MM.1S (cell line): ENCODE measurements at places on chromosomes 11 and 22.
A peak's percentile ranks its signal among the peaks of the same experiment; 100 is the strongest.

DNA sequence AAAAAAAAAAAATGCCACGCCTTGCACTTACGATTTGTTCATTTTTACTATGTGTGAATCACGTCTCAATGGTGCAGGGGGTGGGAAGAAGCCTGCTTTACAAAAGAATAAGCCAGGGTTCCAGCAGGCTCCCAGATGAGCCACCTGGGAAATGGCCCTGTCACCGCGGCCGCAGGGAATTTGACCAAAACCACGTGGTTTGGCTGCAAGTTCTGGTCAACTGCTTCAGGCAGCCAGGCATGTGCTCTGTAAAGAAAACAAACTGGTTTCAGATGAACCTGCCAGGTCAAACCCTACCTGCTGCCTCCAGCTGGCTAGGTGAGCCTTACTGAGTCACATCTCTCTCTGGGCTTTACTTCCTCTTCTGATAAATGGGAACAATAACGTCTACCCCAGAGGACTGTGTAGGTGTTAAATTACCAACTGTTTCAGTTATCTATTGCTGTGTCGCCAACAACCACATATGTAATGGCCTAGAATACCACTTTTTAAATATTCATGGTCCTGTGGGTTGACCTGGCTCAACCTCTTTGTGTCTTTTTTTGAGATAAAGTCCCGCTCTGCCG lies 30.5 kb upstream of the GCAT start:
- peak; percentile 66 for DNase-seq
- H3K27me3 ChIP-seq, result no peaks in the 10 kb centered on the region
- H3K36me3 ChIP-seq, result no peaks in the 10 kb centered on the region
- H3K4me1 ChIP-seq, result peaks cover 4% of the 10 kb centered on the region

GRCh38 chr11:109302591-109303334 lies 119.2 kb upstream of the C11orf87 start:
- no peak overlapping the region for H3K27ac ChIP-seq
- no peaks in the 10 kb centered on the region for H3K27me3 ChIP-seq
- no peaks in the 10 kb centered on the region for H3K4me1 ChIP-seq
- DNase-seq, result no peak
- H3K4me3 ChIP-seq, result no peak overlapping the region
- H3K36me3 ChIP-seq, result no peaks in the 10 kb centered on the region

- no peak overlapping the region for H3K4me3 ChIP-seq
- H3K27me3 ChIP-seq, result no peaks in the 10 kb centered on the region
- no peaks in the 10 kb centered on the region for H3K4me1 ChIP-seq
- DNase-seq, result peak; percentile 30
- H3K36me3 ChIP-seq, result no peaks in the 10 kb centered on the region
These were observed 123.8 kb downstream of the DDX10 start for GRCh38 chr11:108788565-108789199.

DNA sequence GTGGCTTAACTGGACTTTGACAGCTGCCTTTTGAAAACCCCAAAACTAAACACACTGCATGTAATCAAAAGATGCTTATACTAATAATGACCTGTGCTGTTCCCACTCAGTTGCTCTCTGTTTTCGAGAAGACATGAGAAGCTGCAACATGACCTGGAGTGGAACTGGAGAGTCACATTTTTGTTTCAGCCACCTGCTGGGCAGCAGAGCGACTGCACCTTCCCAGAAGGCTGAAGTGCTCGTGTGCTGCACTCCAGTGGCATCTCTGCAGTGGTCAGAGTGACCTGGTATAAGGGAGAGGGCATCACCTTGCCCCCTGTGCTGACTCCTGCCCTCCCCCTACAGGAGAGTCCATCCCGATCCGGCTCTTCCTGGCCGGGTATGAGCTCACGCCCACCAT lies 8.6 kb downstream of the THYN1 start:
- DNase-seq, result peak; percentile 49
- no peak overlapping the region for H3K27ac ChIP-seq
- H3K4me1 ChIP-seq, result peaks cover 17% of the 10 kb centered on the region
- H3K27me3 ChIP-seq, result no peaks in the 10 kb centered on the region
- H3K4me3 ChIP-seq, result no peak overlapping the region
- H3K36me3 ChIP-seq, result no peaks in the 10 kb centered on the region; the same call in 1 of the 2 replicates

DNA sequence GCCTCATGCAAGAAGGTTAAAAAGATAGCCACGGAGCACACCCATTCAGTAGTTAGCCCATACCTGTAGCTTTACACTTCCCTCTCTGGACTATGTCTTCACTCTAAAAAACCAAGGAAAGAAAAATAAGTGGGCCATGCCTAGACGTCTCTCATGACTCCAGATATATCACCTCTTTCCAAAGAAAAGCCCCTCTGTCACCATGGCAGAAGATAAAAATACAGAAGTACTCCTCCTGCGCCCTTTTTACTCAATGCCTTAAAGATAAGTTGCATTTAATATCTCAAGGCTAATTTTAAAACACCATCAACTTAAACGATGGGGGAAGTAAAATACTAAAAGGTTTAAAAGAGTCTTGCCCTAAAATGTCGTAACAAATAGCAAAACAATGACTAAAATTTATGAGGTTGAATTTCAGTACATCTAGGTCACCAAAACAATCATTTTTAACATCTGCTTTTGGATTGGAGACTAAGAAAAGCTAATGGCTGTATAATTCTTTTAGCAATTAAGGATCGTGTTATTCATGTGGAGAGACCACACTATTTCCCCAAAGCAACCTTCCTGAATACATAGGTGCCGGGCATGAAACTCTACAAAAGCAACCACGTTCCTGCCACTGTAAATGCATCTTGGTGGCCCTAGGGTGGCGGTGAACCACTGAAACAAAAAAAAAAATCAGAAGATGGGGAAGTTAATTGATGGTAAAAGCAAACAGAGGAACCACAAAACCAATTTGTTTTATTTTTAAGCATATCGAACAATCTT lies 46.0 kb downstream of the CELF1 start:
- H3K4me3 ChIP-seq, result no peak overlapping the region
- H3K4me1 ChIP-seq, result peaks cover 6% of the 10 kb centered on the region; the same call in 1 of the 2 replicates
- no peaks in the 10 kb centered on the region for H3K27me3 ChIP-seq
- no peak overlapping the region for H3K27ac ChIP-seq

DNA sequence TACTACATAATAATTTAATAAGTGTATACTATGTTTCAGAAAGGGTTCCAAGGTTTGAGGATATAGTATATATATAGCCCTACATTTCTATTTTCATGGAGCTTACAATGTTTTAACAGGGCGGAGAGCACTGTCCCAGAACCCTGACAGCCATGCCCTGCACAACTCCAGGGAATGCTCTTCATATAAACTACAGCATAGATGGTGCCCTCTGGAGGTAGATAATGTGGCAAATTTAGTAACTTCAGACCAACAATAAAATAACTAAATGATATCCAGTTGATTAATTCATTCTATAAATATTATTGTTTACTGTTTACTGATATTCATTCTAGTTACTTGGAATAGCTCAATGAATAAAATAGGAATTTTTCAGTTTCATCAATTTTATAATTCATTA lies 693.7 kb upstream of the CCDC179 start:
- no peaks in the 10 kb centered on the region for H3K36me3 ChIP-seq
- no peak overlapping the region for H3K27ac ChIP-seq
- H3K27me3 ChIP-seq, result no peaks in the 10 kb centered on the region
- H3K4me1 ChIP-seq, result no peaks in the 10 kb centered on the region
- DNase-seq, result no peak

DNA sequence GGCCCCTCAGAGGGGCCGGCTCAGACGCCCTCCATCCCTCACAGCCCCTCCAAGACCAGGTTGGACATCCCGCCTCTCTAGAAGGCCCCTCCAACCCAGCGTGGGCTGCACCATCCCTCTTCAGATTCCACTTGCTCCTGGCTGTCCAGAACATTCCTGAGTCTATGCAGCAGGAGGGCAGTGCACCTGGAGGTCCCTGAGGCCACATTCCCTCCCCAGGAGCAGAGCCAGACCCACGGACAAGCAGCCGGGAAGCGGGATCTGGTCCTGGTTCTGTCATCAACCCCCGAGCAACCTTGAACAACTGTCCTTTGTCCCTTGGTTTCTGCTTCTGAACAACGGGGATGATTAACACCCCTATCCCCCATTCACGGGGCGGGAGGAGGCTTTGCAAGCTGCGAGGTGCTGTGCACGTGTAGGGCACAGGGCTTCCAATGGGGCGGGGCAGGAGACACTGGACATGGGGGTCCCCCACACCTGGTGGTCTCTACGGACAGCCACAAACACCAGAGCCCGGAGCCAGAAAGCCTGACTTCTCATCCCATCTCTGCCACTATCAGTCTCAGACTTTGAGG lies 13.2 kb upstream of the PDGFB start:
- peaks cover 39% of the 10 kb centered on the region for H3K4me1 ChIP-seq
- H3K36me3 ChIP-seq, result no peaks in the 10 kb centered on the region
- no peak overlapping the region for H3K4me3 ChIP-seq
- H3K27me3 ChIP-seq, result no peaks in the 10 kb centered on the region

- H3K27ac ChIP-seq, result no peak overlapping the region
- H3K4me3 ChIP-seq, result no peak overlapping the region
- no peaks in the 10 kb centered on the region for H3K27me3 ChIP-seq
- H3K4me1 ChIP-seq, result no peaks in the 10 kb centered on the region
- DNase-seq, result no peak
These were observed 100.6 kb upstream of the TENM4 start for GRCh38 chr11:79541466-79541865.

DNA sequence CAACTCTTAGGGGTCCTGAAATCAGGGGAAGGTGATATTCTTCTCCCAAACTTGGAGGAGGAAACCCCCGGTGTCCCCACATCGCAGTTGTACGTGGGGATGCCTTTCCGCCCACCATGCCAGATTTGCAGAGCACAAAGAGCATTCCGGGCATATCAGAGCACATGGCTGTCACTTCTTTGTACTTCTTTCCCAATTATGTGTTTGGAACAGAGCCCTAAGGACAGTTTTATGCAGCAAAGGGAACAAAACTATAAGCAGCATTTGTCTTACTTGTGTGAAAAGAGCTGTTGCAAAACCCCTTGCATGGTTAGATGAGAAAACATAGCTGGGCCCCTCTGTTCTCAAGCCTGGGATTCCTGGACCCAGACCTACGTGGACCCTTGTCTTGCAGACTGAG lies 41.2 kb downstream of the NTM start:
- H3K27ac ChIP-seq, result no peak overlapping the region
- no peaks in the 10 kb centered on the region for H3K36me3 ChIP-seq
- H3K4me1 ChIP-seq, result peaks cover 10% of the 10 kb centered on the region
- H3K4me3 ChIP-seq, result no peak overlapping the region
- H3K27me3 ChIP-seq, result no peaks in the 10 kb centered on the region
- no peak for DNase-seq

- no peaks in the 10 kb centered on the region for H3K27me3 ChIP-seq
- H3K4me3 ChIP-seq, result peak overlapping the region; percentile 91
- no peak for DNase-seq
- peak overlapping the region; percentile 48; the same call in 1 of the 2 replicates for H3K27ac ChIP-seq
- H3K4me1 ChIP-seq, result peaks cover 7% of the 10 kb centered on the region
These were observed 9.5 kb downstream of the SDF2L1 start for GRCh38 chr22:21651521-21652009.

GRCh38 chr11:102831489-102832440 lies 11.6 kb downstream of the MMP3 start:
- no peaks in the 10 kb centered on the region for H3K27me3 ChIP-seq
- no peaks in the 10 kb centered on the region for H3K4me1 ChIP-seq
- DNase-seq, result peak; percentile 66
- peak overlapping the region; percentile 45 for H3K4me3 ChIP-seq
- H3K27ac ChIP-seq, result no peak overlapping the region

DNA sequence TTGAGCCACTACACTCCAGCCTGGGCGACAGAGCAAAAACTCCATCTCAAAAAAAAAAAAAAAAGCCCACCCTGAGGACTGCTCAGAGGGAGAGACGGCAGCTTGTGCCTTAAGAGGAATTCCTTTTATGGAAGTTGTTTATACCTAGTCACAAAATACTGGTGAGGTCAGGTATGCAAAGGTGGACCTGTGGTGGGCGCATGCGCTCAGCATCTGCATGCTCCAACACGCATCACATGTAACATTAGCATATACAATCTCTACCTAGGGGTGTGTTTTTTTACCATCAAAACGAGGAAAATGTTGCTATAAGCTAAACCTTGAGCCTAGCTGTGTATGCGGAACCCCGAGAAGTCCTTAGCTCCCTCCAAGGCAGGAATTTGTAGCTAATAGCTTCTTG lies 6.8 kb upstream of the SART1 start:
- H3K27ac ChIP-seq, result no peak overlapping the region
- H3K4me1 ChIP-seq, result peaks cover 12% of the 10 kb centered on the region; the same call in 1 of the 2 replicates
- DNase-seq, result no peak
- no peak overlapping the region for H3K4me3 ChIP-seq
- H3K27me3 ChIP-seq, result no peaks in the 10 kb centered on the region

- no peaks in the 10 kb centered on the region for H3K27me3 ChIP-seq
- no peak for DNase-seq
- no peak overlapping the region for H3K27ac ChIP-seq
- no peak overlapping the region for H3K4me3 ChIP-seq
- no peaks in the 10 kb centered on the region for H3K36me3 ChIP-seq
These were observed 97.1 kb upstream of the CARD18 start for GRCh38 chr11:105236664-105237063.

DNA sequence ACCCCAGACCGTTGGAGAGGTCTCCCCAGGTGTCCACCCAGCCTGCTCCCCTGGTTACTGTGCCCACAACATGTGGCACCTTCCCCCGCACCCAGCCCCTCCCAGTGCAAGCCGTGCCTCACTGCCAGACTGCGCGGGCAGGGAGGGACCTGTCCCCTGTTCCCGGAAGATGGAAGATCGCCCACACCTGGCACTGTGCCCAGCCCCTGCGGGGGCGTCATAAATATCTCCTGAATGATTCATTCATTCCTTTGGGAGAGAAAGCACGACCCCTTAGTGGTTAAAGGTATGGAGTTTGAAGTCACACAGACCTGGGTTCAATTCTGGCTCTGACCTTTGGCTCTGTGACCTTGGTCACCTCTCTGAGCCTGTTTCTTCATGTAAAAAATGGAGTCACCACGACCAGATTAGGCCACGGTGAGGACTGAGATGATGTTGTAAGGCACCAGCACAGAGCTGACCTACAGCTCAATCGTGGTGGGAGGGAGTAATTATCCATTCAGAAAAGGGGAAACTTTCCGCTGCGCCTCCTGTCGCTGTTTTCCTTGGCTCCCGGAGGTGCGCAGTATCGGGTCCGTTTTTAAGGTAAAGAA lies 497 bp upstream of the SYT12 start:
- no peak overlapping the region for H3K27ac ChIP-seq
- H3K27me3 ChIP-seq, result peaks cover 55% of the 10 kb centered on the region

GRCh38 chr11:61445516-61445915 lies 15.6 kb downstream of the SDHAF2 start:
- H3K4me3 ChIP-seq, result no peak overlapping the region
- no peak for DNase-seq
- H3K4me1 ChIP-seq, result peaks cover 8% of the 10 kb centered on the region
- H3K27me3 ChIP-seq, result no peaks in the 10 kb centered on the region
- H3K27ac ChIP-seq, result peak overlapping the region; percentile 17; the same call in 1 of the 2 replicates
